ENCODE measurements at places on chromosomes 4 and X.

DNA sequence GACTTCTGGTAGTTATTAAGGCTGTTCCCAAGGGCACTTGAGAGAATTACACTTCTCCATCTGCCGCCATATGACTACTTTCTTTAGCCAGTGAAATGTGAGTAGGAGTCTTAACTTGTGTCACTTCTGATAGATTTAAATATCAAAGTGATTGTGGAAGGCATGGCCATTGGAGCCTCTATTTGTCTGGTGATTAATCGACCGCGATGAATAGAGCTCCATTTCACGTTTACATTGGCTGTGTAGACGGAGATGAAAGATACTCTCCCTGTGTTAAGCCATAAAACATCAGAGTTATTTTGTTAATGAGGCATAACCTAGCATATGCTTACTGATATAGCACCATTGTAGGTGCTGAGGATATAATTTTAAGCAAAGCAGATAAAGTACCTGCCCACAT is 852.4 kb downstream of the CCSER1 start:
- DNase-seq = no peak

GRCh38 chrX:55201930-55202579 is 18.1 kb upstream of the PAGE5 start:
- DNase-seq = no peak

DNA sequence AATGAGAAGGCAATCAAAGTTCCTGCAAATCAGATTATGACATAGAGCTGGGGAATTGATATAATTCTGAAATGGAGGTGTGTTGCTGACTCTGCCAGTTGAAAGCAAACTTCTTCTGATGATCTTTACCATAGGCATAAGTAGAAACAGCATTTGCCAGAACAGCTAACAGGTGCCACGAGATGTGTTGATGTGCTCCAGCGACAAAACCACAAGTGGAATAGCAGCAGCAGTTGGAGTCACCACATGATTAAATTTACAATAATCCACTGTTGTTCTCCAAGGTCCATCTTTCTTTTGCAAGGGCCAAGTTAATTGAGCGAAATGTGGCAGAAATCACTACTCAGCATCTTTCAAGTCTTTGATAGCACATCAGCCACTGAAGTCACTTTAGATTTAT is 3.7 kb upstream of the OSTC start:
- no peak for DNase-seq

- DNase-seq = no peak
These were observed 175.2 kb downstream of the ADGRL3 start for GRCh38 chr4:61375301-61375700.

DNA sequence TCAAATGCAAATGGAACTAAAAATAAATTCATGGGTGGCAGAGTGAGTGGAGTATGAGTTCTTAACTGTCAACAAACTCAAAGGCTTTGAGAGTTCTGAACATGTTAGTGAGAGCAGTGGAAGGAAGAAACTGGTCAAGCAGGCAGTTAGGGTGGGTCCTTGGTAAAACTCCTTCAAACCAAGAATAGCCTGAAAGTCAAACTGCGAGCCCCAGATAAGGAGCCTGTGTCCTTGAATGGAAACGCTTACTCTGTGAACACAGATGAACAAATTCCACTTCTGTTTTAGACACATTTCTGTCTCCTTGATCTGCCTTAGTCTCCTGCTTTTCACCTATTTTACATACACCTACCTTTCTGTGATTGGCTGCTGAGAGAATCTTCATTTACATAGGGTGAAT is 129.4 kb upstream of the PCDH18 start:
- DNase-seq = no peak

DNA sequence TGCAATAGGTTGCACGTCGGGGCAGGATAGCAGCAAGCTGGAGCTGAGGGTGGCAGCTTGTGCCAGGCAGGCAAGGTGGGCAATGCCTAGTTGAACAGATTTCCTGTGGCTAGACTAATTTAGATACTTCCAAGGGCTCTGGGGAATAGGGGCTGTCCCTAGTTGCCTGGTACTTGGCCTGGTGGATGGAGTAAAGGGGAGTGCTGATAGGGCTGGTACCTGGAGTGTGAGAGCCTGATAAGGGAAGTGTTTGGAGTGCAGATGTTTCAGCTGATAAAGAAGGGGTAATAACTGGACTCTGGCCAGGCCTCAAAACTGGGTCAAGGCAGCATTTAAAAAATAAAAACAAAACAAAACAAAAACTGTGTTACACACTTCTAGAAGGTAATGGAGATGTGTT is 665.5 kb downstream of the CCSER1 start:
- no peak for DNase-seq

DNA sequence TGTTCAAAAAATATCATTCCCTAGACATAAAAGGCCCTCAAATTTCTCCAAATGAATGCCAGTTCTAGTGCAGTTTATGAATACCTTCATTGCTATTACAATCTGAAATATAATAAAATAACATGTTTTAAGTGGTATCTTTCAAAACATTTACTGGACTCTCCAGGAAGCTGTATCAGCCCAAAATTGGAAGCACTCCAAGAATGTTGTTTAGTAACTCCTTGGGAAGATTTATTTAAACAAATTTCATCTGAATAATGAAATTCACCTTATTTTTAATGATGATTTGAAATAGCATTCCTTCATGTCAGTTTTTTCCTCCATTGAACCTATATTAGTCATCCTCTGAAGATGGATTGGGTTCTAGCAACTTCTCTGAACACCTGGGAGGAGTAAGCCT is 217.2 kb upstream of the PCDH18 start:
- DNase-seq = no peak

GRCh38 chrX:41022566-41022965 is 62.7 kb upstream of the USP9X start:
- DNase-seq = no peak

Data from activated effector memory CD4-positive, alpha-beta T cell treated with anti-CD3 and anti-CD28 coated beads, Interleukin-2, amount 50 U/mL, for 16 hours (primary cell).